ENCODE measurements at places on chromosomes 4 and X.
A peak's percentile ranks its signal among the peaks of the same experiment; 100 is the strongest.

DNA sequence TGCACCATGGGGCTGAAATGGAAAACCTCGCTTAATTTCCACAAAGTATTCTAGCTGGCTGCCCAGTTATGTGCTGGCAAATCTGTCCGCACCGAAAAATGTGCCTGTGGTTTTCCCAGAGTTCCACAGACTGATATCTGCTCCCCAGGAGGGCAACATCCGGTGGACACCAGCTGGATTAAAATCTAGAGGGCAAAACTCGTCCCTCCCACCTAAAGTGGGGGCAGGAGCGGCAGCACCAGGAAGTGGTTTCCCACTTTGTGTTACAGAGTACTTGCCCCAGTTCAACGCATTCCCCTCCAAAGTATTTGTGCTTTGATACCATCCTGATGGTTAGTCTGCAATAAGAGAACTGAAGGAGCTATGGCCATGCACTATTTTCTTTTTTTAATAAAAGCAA lies 187.6 kb downstream of the TSPAN5 start:
- DNase-seq = no peak

DNA sequence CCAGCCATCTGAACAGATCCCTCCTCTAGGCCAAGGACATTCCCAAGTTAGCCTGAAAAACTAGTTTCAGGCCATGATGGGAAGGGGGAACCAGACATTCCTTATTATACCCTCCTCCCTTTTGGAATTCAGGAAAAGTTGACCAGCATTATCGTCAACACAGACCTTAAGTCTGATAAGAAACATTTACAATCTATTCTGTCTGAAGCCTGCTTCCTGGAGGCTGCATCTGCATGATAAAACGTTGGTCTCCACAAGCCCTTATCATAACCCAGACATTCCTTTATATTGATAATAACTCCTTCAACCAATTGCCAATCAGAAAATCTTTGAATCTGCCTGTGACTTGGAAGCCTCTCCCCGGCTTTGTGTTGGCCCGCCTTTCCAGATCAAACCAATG lies 44.3 kb downstream of the EFHC2 start:
- no peak for DNase-seq

GRCh38 chr4:155371432-155372043 lies 5.2 kb downstream of the MAP9 start:
- DNase-seq = no peak

DNA sequence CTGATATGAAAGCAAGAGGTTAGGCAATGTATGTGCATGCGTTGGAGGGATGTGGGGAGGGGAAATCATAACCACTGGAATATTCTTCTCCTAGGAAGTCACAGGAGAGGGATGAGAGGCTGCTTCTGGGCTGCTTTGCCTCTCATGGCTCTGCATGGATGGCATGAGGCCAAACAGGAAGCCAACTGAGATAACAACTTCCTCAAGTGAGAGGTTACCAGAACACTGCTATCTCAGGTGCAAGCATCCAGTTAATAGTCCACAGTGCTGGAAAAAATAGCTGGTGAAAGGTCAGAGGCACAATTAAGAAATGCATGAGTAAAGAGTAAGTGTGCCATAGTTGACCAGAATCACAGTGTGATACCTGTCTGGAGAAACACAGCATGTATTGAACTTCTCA lies 113.3 kb downstream of the ELOVL6 start:
- no peak for DNase-seq

DNA sequence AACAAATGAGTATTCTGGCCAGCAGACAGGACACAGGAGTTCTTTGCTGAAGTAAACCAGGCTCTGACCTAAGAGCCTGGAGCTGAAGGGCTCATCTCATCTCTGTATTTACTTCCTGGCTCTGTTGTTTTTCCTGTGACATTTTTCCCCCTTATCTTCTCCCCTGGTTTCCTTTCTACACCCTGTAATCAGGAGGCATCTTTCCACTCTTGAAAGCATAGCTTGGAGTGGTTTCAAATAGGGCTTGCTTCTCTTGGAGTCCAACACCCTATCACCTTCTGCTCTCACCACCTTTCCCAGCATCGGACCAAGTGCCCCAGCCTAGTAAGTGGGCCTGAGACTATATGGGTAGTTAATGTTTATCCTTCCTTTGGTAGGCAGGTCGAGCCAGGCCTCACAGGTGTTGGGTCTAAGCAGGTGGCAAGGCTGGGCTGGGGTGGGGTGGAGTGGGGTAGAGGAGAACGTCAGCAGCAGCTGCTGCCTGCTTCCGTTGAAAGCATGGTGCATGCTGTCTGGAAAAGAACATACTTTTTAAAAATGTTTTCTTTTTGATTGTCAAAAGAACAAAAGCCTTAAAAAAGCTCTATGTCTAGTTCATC lies 1.2 kb downstream of the DRP2 start:
- no peak for DNase-seq

DNA sequence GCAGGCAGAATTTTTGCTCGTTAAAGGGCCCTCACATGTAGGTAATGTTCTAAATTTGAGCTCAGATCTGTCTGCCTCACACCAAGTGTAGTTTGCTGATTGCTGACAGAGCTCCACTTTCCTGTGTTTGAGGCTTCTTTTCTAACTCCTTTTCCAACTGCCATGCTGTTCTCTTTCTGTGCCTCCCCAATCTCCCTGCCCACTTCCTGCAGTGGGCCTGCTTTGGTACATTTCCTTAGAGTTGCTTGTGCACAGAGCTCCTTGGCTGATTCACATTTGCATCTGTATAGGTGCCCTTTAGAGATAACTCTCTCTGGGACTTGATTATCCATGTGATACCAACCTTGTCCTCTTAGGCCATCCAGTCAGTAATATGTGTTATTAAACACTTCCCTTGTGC lies 4.5 kb downstream of the MED28 start:
- DNase-seq = no peak

GRCh38 chrX:45668686-45669443 lies 468.2 kb upstream of the DIPK2B start:
- no peak for DNase-seq

DNA sequence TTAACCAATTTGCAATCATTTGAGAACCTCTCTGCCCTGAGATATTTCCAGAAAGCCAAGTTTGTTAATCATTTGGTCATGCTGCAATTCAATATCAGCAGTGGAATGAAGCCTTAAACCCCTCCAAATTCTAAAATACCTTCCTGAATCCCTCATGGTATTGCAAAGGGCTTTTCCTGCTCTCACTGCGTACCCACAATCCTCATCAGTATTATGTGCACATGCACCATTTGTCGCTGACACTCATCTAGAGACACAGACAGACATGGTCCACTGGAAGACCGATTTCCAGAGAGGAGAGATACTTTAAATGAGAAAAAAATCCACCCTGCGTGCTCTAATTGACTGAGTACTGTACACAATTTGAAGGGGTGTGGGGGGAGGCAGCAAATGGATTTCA lies 104.4 kb downstream of the GPC3 start:
- DNase-seq = no peak

GRCh38 chrX:103343105-103343504 lies 13.1 kb downstream of the TCEAL7 start:
- peak; percentile 25 for DNase-seq

DNA sequence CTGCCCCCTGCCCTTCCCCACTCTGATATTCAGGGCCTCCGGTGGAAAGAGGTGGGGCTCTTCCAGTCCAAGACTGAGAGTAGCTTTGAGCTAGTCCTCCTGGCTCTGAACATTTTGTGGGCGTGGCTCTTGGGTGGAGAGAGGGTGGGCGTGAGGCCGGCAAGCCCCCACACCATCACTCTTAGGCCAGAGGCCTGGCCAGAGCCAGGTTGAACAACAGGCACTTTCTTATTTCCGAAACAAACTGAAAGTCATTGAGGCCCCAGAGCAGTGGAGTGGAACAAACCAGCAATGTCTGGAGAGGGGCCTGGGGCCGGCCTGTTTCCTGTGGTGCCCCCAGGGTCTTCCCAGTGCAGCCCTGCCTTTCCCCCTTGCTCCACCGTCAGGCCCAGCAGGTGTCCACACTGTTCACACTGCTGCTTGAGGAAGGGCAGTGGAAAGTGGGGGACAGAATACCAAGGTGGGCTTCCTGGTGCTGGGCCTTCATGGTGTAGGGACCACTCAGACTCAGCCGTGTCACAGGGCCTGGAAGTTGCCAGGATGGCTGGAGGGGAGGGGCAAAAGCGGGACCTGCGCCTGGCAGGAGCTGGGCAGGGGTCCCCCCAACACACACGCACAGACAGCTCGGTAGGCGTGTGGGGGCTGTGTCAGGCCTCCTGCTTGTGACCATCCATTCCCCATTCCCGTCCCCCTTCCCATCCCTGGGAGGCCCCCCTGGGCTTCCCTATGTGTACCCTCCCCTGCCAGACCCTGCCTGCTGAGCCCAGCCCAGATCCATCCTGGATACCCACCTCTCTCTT lies 2.9 kb downstream of the ADRA2C start:
- DNase-seq = no peak

GRCh38 chrX:15749642-15750610 lies 11.9 kb downstream of the CA5B start:
- no peak for DNase-seq

DNA sequence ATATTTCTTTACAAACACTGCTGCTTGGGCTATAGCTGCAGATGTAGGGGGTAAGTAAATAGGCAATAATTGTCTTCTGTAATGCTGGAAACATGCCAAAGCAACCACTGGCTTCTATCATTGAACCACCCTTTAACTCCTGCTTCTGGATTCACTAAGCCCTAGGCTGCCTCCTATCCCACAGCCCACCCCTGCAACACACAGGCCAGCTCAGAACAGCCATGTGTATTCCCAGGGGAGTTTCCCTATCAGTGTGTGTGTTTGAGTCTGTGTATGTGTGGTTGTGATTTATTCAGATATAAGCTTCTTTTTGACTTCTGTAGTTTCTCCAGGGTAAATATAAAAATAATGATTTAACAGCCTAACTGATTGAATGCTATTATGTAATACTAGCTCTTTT lies 291.3 kb downstream of the PCDH10 start:
- DNase-seq = no peak

All from T47D (cell line).